ENCODE measurements at places on chromosomes 16 and 17.

GRCh38 chr16:4574919-4575705 is 19.0 kb downstream of the C16orf96 start:
- no peak for DNase-seq

DNA sequence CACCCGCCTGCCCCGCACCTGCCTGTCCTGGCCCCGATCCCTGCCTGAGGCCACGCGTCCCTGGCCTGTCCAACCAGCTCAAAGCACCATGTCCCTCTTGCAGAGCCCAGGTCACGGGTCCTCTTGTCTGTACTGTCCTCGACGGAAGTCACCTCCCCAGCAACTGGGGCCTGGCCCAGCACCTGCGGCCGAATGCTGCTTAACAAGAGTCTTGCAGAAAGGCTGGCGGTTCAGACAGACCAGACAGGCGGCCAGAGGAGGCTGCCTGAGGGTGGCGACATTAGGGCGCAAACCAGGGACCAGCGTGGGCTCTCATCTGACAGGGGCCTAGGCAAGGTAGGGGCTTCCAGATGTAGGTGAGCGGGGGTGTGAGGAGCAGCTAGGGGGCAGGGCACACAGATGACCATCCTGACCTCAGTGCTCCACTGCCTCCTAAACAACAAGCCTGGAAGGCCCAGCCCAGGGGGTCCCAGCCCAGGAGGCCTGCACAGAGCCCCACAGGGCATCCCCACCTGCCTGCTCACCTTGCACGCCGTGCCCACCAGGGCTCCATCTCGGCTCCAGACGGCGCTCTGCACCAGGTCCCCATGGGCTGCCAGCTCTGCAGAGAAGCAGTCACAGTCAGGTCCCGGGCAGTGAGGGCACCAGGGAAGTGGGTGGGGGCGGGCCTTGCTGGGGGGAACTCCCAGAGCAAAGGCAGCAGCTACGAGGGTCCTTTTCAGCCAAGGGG is 11.3 kb downstream of the CORO7 start:
- no peak for DNase-seq

GRCh38 chr16:1094124-1094479 is 1.9 kb downstream of the C1QTNF8 start:
- no peak for DNase-seq

- no peak for DNase-seq
Measured at GRCh38 chr17:78356101-78356713, 3.7 kb downstream of the SOCS3 start.

DNA sequence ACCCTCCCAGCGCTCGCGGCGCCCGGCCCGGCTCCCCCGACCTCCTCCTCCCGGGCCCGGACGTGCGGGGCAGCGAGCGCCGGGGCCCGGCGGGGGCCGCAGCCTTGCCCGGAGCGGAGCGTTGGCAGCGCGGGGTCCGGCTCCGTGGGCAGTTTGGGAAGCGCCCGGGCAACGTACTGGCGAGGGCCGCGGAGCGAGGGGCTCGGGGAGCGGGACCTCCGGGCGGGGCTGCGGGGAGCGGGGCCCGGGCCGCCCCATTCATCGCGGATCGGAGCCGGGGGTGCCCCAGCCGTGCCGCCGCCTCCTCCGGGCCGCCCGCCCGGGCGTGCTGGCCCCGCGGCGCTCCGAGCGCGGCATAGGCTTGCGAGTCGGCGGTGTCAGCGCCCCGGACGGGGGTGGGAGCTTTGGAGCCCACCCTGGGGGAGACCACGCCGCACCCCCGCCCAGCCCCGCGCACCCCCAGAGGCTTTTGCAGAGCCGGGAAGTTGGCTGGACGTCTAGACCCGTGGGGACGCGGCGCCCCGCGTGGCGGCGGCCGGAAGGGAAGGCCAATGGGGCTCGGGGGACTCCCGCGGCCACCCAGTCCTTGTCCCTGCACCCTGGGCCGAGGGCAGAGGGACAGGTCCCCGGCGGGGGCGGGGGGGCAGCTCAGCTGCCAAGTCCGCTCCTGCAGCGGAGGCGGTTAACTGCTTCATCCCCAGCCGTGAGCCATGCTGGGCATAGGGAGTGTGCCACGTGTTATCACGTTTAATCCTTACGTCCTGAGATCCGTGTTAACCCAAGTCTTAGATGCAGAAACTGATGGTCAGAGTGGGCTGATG is 852 bp downstream of the ZNF469 start:
- DNase-seq = no peak

GRCh38 chr16:80144191-80144590 is 396.6 kb upstream of the DYNLRB2 start:
- no peak for DNase-seq

DNA sequence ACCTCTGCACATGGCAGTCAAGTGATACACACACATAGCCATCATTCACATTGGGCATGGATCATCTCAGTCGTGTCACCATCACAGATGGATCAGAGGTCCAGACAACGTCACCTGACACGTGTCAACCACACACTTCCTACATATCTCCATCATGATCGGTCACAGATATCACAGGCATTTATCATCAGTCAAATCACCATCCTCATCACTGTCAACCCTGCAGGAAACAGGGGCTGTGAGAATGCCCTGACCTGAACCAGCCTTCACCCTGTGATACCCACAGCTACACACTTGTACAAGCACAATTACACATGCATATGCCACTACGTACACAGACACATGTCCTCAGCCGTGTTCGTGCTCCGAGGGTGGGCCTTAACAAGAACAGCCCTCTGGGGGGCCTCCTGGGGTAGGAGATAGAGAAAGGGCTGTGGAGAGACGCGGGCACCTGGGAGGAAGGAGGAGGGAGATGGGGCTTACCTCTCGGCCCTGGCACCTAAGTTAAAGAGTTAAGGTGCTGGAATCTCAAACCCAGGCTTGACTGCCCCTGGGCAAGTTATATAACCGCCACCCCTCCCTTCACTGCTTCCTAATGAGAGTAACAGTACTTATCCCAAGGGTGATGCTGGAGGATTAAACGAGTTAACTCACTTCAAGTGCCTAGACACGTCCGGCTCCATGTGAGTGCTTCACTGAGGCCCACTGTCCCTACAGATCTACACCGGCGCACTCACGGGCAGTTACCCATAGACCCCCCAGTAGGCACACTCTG is 1.1 kb downstream of the SLC12A4 start:
- DNase-seq = no peak

GRCh38 chr17:81621494-81622130 is 15.3 kb downstream of the NPLOC4 start:
- DNase-seq = no peak

DNA sequence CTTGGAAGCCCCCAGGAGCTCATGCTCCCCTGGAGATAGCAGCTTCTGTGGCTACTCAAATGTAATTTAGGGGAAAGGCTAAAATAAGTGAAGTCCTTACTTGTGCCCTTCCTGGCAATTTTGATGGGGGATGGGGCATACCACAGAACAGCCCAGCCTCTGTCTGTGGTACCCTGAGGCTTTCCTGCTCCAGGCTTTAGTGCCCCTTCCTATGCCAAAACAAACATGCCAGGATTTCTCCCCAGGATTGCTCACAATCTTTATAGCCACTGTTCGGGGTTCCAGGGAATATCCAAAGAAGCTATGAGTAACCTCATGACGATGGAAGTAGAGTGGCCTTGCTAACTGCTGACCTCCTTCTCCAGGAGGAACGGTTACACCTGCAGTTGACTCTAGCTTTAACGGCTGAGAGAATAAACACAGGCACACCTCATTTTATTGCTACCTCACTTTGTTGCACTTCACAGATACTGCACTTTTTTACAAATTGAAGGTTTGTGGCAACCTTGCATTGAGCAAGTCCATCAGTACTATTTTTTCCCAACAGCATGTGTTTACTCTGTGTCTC is 24.9 kb downstream of the CCL4 start:
- DNase-seq = no peak

- DNase-seq = no peak
Measured at GRCh38 chr17:50848711-50849110, 13.3 kb downstream of the WFIKKN2 start.

- no peak for DNase-seq
Measured at GRCh38 chr17:1159431-1160180, 20.2 kb downstream of the ABR start.

DNA sequence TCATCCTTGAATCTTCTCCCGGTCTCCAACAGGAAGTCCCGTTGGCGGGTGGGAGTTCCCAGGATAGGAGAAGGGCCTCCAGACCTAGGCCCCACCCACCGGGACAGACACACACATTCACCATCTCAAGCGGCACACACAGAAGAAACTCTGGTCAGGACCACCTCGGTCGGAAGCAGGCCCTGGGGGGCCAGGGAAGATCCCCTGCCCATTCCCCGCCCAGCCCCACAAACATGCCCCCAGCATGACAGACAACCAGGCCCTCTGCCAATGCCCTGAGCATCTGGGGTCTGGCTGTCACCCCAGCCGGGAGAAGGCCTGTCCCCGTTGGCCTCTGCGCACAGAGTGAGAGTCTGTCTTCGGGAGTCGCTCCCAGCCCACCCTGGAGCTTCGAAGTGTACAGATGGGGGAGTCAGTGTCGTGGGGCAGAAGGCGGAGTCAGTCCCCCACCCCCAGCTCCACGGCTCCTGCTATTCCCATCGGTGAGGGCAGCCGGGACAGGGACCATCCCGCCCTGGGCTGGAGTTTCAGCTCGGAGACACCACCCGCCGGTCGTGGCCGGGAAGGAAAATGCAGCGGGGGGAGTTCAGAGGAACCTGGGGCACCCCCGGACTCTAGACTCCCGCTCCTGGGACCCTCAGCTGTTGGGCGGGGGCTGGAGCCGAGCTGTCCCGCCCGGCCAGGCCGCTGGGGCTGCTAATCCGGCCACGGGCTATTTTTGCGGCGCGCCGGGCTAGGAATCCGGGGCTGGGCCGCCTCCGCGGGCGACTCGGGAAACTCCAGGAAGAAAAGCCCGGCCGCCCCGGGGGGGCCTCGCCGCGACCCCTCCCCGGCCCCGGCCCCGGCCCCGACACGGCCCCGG is 660 bp downstream of the RHBDF1 start:
- DNase-seq = peak; percentile 79
